HT1080 (cell line): ENCODE measurements at places on chromosomes 3 and 15. TPM values are rescaled to one million over a fixed set of nuclear protein-coding genes. Genes with fewer than 3 reads are reported as not detected.

DNA sequence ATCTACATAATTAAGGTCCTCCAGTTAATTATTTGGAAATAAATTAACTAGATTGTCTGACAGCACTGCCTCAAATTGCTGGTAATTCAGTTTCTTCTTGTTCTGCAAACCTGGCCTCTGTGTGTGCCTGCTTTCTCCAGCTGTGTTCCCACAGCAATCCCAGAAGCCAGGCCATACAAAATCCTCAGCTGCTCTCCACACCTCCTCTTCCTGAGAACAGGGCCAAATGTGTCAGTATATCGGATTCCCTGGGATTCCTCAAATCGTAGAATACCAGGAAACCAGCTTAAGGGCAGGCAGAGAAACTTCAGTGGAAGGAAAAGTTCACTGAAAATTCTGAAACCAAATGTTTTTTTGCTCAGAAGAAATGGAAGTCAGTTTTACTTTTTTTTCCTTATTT lies 261.4 kb downstream of the ZMAT3 start:
- no peak for DNase-seq

GRCh38 chr3:36591959-36592358 lies 172.4 kb downstream of the DCLK3 start:
- DNase-seq = peak; percentile 12

GRCh38 chr3:145915787-145916186 lies 245.2 kb downstream of the PLOD2 start:
- no peak for DNase-seq

DNA sequence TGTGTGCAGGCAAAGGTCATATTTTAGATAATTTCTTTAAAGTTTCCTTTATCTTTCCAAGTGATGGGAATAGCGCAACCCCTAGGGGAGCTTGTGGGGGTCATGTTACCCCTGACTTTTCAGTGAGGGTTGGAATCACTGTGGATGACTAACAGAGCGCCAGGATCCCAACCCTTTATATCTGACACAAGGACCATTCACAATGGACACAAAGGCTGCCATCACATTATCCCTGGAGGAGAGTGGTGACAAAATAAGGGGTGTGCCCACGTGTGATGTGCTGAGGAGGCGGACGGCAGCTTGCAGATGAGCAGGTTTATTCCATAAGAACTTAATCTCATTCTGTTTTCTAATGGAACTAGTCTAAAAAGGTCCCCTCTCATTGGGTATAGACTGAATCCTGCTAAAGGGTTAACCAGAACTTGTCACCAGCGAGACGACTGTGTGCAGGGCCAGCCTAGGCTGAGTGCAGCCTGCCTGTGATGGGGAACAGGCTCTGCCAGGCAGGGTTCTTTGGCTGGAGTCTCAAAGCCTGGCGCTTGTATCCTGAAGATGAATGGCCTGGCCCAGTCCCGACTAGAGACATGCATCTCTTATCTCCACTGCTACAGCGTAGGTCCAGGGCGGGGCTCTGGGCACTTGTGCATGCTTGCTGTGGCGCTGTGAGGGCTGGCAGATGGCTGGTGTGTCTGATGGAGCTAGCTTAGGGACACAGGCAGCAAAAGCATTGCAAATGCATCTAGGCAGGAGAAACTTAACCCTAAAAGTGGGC lies 50.2 kb downstream of the CHDH start:
- DNase-seq = no peak

DNA sequence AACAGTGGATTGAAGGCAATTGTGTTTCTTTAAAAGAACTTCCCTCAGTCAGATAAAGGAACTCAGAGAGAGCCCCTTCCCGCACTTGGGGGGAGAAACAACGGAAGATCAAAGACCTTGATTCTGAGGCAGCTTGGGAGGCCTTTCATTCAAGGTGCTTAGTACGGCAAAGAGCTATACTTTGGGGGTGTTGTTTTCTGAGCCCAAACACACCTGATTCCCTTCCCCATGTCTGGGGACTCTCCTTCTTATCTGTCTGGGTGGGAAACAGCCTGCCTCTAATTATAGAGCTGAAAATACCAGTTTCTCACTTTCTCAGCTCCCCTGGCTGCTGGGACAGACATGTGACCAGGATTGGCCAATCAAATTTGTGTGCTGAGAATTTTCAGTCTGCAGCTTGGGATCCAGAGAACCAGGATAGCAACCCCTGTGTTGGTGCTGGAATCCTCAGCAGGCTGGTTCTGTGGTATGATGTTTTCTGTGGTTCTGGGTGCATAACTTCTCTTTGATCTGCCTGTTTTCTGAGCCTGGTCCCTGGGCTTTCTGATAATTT lies 19.4 kb upstream of the IQCF6 start:
- no peak for DNase-seq

- peak; percentile 99 for DNase-seq
Observed at GRCh38 chr15:101167753-101168462, 83.9 kb downstream of the CHSY1 start.

DNA sequence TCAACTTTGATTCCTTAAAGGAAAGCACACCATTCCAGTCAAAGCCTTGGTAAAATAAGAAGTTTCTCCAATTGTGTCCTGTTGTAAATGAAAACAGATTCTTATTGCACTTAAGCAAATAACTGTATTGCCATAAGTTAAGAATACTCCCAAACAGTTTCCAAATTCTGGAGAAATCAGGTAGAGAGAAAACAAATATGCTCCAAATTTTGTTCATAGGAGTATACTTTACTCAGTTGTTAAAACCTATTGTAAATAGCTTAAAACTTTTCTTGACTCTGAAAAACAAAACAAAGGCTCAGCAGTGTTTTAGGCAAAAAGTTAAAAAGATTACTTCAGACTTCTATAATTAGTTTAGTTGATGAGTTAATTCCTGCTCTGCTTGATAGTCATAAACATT lies 42.4 kb downstream of the LNP1 start:
- no peak for DNase-seq

GRCh38 chr3:188964957-188965356 lies 206.8 kb upstream of the TPRG1 start:
- DNase-seq = no peak

- DNase-seq = no peak
Observed at GRCh38 chr3:74506246-74506645, 108.2 kb downstream of the CNTN3 start.

DNA sequence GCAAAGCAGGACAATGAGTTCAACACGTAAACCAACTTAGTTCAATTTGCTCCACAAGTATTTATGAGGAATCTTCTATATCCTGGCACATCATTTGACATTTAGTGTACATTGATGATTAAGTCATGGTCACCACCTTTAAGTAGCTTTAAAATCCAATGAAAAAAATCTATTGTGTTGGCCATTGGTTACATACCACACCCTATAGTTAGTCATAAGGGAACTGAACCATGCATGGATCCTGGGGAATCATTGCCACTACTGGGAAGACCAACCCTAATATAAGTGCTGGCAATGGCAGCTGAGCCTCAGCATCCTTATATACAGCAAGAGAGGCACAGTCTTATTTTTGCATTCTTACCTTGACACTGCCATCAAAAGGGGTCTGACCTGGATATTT lies 502.5 kb downstream of the MECOM start:
- peak; percentile 52 for DNase-seq

DNA sequence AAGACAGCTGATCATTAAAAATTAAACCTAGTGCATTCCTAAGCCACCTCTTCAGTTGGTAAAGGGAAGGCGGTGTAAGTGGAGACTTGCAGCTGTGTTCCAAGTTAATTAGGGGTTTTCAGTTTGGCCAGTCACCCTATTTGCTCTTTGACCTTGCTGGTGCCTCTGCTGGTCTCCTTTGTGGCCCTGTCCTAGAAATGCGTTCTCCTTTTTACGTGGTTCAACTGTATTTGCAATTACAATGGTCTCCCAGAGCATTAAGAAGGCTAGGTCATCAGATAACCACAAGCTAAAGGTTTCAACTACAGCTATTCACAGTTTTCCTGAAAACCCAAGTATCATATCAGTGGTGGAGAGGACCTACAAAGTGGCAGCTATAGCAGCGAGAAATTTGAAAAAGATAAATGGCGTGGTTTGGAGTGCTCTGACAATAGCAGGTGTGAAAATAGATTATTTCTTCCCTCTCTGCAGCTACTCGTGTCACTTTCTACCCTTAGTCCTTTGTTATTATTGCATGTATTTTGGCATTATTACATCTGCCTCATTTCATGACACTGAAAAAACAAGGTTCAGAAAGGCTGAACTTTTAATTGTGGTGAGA lies 203.5 kb upstream of the TBC1D5 start:
- no peak for DNase-seq

GRCh38 chr3:8482960-8483665 lies 18.5 kb upstream of the LMCD1 start:
- peak; percentile 96 for DNase-seq

DNA sequence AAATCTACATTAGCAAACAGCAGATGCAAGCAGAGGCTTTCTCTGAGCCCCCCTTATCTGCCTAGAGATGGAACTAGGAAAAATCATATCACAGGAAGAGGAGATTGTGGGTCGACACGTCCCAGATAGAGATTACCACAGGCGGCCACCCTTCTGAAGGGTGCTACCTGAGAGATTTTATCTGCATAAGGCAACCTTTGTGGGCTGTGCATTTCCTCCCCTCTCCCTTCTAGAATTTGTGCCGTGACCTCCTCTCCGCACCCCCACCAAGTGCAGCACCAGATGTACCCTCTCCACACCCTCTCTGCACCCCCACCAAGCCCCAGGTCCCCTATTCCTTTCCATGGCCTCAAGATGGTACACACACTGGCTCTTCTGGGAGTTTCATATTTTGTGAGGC lies 27.4 kb downstream of the METTL6 start:
- DNase-seq = no peak

- no peak for DNase-seq
Observed at GRCh38 chr15:69859866-69860265, 237.9 kb downstream of the TLE3 start.

DNA sequence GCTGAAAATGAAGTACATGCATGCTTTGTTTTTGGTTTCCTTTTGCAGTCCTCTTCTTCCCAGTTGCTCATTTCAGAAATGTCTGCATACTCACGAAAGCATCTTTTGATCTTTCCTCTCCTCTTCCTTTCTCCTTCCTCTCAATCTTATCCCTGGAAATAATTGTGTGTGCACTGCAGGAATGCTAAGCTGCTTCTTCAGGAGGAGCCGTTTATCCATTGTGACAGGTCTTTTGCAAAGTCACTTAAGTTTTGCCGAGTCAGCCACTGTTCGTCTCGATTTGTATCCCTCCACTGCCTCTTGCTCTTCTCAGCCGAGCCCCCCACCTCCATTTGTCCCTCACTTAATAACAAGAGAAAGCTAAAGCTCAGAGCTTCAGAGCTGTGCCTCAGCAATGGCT lies 597.6 kb downstream of the AGBL1 start:
- no peak for DNase-seq

- no peak for DNase-seq
Observed at GRCh38 chr3:178083906-178084866, 452.1 kb upstream of the KCNMB2 start.

- DNase-seq = peak; percentile 38
Observed at GRCh38 chr15:45795440-45796069, 160.7 kb downstream of the SQOR start.

DNA sequence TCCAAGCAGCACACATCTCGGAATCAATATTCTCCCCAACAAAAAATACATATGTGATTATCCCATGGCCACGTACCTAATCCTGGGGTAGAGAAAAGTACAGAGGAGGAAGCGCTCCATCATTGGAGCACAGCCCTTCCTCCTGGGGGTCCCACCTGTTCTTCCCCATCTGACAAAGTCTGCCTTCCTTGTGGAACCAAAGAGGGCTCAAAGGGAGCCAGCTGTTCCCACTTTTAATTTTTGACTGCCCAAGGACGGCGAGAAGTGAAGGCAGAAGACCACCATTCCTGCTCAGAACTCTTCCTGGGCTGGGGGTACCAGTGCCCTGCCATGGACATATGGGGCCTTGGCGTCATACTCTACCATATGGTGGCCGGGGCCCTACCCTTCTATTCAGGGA lies 14.1 kb upstream of the FANCD2 start:
- no peak for DNase-seq

DNA sequence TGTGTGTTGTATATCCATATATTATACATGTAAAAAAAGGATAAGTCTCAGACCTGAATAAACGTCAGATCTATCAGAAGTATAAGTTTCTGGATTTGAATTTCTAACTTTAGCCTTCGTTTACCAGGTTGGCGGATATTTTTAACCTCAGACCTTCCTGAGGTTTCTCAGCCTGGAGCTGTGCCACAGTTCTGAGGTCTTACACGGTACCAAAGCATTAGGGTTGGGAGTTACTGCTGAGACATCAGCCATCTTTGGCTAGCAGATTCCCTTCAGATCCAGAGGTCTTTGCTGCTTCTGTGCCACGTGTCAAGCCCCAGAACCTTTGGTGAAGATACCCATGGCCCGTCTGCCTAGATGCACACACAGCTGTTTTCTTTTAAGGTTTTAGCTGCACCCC lies 84.7 kb downstream of the PPP2R3A start:
- no peak for DNase-seq

DNA sequence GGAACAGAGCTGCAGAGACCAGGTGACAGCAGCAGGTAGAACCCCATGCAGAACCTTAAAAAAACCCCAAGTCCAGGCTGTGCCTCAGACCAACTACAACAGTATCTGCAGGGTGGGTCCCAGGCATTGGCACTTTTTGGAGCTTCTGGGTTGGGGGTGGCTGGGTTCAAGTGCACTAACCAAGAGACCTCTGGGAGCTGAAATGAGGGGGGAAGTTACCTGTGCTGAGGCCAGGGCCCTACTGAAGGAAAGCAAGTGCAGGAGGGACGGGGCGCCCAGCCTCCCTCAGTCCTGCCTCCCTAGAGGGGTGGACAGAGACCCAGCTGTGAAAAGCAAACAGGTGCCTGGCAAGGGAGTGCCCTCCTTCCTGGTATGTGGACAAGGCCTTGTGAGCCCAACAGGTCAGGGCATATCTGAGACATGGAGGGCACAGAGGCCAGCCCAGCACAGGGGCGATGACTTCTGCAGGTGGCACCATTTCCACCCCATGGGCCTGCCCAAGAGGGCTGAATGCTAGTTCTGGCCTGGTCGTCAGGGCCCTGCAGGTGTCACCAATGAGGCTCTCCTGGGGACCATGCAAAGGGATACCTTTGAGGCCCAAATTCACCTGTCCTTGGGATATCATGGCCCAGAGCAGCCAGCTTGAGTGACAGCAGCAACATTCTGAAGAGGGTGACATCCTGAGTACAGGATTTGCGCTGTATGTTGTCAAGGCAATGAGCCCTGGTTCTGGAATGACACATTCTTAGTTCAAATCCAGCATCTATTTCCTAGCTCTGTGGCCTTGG lies 18.7 kb downstream of the CTSH start:
- DNase-seq = no peak

The ONECUT1 gene
- total RNA-seq = not detected in 2 replicates

The MYL3 gene
- not detected in 2 replicates for total RNA-seq

The ECE2 gene
- not detected in 2 replicates for total RNA-seq

The CHRNA5 gene
- 9.0 and 9.2 TPM in 2 replicates for total RNA-seq

The LSAMP gene
- total RNA-seq = 0.21 TPM in 1 of 2 replicates, not detected in the other

The VGLL3 gene
- total RNA-seq = 0.87 and 0.88 TPM in 2 replicates

The RFC4 gene
- 84.7 and 95.1 TPM in 2 replicates for total RNA-seq

The SETD2 gene
- 16.0 and 17.2 TPM in 2 replicates for total RNA-seq

The SENP8 gene
- 1.3 and 2.6 TPM in 2 replicates for total RNA-seq

The LHFPL4 gene
- not detected in 2 replicates for total RNA-seq

The NTRK3 gene
- 0.10 TPM in 1 of 2 replicates, not detected in the other for total RNA-seq

The KCTD6 gene
- 5.8 and 10.2 TPM in 2 replicates for total RNA-seq

The PRSS50 gene
- not detected in 2 replicates for total RNA-seq

The GAP43 gene
- 1.00 and 2.3 TPM in 2 replicates for total RNA-seq

The CHDH gene
- total RNA-seq = not detected in 2 replicates

The CELF6 gene
- 0.34 TPM in 1 of 2 replicates, not detected in the other for total RNA-seq

The MUSTN1 gene
- 0.30 TPM in 1 of 2 replicates, not detected in the other for total RNA-seq

The CHMP2B gene
- 13.1 and 20.4 TPM in 2 replicates for total RNA-seq

The CLRN1 gene
- total RNA-seq = not detected in 2 replicates
